ENCODE measurements at places on chromosomes 2 and 18. TPM values are rescaled to one million over a fixed set of nuclear protein-coding genes. Genes with fewer than 3 reads are reported as not detected.

GRCh38 chr2:240906911-240907590, 915 bp downstream of the CROCC2 start:
- ATAC-seq: peak; percentile 6

GRCh38 chr2:27831279-27832050, 58.7 kb downstream of the RBKS start:
- no peak for ATAC-seq

Gene GLI2
- total RNA-seq: 0.72 TPM

Gene DYNAP
- total RNA-seq: 26.2 TPM

GRCh38 chr2:5696404-5696944, 4.3 kb downstream of the SOX11 start:
- ATAC-seq: no peak

DNA sequence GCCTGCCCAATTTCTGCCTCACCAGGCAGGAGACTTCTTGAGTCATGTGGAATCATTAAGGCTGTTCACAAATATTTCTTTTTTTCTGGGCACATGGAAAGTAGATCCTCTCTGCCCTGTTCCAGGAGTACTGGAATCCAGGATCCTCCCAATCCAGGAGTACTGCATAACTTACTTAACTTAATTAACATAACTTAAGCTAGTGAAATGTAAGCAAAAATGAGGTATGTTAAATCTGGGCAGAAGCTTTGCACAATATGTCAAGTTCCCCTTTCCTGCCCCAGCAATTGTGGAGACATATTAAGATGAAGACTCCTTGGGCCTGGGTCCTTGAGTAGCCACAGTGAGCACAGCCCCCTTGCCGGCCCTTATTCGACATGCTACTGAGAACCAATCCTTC, 3.2 kb downstream of the CD207 start:
- ATAC-seq: no peak

Gene DYSF
- total RNA-seq: 3.4 TPM

Gene REG3G
- not detected for total RNA-seq

DNA sequence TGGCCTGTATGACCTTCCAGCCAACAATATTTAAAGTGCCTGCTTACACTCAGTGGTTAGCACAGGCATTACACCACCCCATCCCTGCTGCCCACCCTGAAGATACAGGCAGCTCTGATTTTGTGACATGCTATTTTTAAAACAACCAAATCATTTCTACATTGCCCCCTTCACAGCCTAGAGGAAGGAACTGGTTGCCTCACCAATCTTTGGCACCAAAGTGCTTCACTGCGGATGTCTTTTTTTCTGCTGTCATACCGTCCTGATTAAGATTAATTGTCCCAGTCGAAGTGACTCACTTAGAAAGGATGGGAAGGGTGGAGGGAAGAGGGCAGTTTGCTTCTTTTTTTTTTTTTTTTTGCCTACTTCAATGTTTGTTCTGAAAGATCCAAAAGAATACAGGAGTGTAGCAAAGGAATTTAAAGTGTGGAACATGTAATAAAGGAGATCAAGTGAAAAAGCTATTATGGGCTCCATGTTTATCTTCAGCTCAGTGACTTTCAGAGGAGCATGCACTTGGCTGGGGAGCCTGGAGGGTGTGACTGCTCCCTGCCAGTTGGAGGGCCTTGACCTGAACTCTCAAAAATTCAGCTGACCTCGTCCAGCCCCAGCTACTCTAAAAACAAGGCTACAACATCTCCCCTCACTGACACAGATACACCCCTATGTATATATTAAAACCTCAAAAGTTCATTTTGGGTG, 501.1 kb upstream of the TNP1 start:
- peak; percentile 63 for ATAC-seq

Gene LBX2
- 0.32 TPM for total RNA-seq

DNA sequence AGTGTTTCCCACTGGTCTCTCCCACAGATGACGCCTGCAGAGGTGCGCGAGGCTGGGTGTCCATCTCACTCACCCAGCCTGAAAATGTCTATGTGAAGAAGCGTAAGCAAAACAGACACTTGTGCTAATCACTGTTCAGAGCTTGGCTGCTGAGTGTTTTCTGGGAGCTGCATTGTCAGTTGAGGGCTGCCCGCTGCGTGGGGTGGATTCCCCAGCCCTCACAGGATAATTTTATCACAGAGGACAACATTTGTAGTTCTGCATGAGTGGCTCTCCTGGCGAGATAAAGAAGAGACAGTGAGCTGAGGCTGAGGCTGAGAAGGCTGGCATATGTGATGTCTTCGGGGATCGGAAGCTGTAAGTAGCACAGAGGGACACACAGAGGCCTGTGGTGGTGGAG, 16.2 kb upstream of the CAPN13 start:
- no peak for ATAC-seq

Gene GPR155
- 3.7 TPM for total RNA-seq

Gene VWA3B
- total RNA-seq: 0.40 TPM

Gene RAB6D
- not detected for total RNA-seq

Gene IL1RL1
- total RNA-seq: 2.8 TPM

Gene CRYGC
- total RNA-seq: not detected

DNA sequence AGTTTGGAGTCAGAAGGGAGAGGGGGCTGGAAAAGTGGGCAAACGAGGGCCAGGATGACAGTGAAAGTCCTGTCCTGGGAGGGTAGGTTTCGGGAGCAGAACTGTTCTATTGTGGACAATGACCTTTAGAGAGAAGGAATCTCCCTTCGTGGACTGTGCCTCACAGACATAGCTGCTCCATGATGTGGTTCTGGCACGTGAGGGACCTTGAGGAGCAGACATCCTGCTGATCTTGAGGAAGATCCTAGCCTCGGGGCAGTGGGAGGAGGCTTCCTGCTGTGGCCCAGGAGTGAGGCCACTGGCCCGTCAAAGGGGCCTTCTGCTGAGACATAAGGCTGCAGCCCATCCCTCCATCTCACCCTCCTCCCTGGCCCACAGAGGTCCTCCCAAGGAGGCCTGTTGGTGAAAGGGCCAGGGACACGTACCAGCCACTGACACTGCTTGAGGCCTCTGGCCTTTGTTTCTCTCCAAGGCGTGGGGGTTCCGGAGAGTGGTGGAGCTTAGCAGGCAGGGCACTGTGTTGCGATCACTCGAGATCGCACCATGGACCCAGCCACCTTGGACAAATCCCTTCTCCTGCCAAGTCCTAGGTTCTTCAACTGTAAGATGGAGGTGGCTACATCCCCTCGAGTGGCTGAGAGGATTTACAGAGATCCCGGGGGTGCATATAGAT, 167.2 kb downstream of the CELF4 start:
- ATAC-seq: no peak

Gene UGT1A1
- total RNA-seq: 0.56 TPM

Gene SKOR2
- total RNA-seq: not detected

Gene GALNT14
- 26.7 TPM for total RNA-seq

GRCh38 chr2:241843321-241844065, 15.2 kb downstream of the PDCD1 start:
- ATAC-seq: peak; percentile 15

GRCh38 chr18:58611395-58612131, 17.3 kb downstream of the ALPK2 start:
- ATAC-seq: peak; percentile 5

GRCh38 chr2:88254437-88255091, 84.4 kb downstream of the THNSL2 start:
- no peak for ATAC-seq

Gene C2orf78
- total RNA-seq: not detected

DNA sequence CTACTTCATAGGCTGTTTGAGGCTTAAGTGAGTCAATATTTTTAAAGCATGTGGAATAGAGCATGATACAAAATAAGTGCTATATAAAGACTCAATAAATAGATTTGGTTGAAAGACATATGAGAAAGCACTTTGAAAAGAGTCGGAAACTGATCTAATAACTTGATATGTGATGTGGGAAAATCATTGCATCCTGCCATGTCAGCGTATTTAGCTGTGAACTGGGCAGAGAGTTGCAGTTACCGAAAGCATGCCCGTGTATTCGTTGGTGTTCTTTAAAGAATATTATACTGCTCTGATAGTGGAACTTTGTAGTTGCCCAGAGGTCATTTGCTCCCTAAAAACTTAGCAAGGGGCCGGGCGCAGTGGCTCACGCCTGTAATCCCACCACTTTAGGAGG, 37.8 kb upstream of the ZNF516 start:
- ATAC-seq: no peak

Gene HOXD1
- 0.16 TPM for total RNA-seq

Gene PSMD14
- total RNA-seq: 39.1 TPM

GRCh38 chr18:67846422-67847098, 330.0 kb upstream of the DSEL start:
- ATAC-seq: no peak

Gene UGT1A6
- total RNA-seq: 11.2 TPM

Gene CYP26B1
- 1.9 TPM for total RNA-seq

Gene CIB4
- total RNA-seq: not detected

- ATAC-seq: no peak
These were observed 259.7 kb downstream of the ETAA1 start for GRCh38 chr2:67656875-67657274.

DNA sequence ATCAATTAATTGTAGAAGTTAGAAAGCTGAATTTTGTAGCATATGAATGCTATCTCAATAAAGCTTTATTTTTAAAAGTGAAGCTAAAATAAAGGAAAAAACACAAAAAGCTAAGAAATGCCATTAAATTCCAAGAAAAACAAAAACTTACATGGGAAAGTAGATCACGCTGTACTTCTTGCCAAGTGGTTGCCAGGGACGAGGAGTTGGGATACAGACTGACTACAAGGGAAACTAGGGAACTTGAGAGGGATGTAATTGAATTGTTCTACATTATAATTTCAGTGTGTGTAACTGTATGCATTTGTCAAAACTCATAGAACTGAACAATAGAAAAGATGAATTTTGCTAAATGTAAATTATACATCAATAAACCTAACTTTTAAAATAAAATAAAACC, 108.1 kb downstream of the DYM start:
- ATAC-seq: no peak

Gene GPR39
- 1.4 TPM for total RNA-seq

DNA sequence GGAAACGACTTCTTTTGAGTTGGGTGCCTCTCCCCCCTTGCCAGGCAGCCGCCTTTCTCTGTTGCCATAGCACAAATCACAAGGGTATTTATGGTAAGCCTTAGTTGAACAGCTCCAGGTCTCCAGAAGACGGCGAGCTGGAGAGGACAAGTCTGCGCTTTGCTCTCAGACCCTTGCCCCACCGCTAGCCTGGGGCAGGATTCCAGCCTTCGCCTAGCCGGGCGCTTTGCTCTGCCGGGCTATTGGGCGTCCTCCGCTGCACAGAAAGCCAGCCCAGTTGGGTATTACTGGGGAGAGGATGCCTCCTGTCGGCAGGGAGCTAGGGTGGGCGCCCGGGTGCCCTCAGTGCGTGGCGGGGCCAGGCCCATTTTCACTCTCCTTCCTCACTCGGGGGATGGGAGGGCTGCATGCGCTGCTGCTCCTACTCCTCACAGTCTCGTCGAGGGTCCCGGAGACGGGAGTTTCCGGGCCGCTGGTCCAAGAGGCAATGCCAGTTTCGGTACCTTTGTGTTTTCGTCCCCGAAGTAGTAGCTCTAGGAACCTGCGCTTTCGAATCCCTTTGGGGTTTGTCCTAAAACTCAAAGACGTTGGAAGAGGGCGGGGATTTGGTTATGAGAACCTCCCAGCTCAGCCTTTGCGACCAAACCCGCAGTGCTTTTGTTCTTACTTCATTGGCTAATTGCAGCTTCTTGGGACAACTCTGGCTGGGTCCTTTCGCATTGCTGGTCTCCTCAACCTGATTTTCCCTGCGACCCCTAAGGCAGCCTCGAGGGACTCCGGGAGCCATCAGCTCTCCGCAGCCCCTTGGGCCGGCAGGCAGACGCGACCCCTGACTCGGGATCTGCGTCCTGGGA, 3.6 kb upstream of the DLX2 start:
- peak; percentile 30 for ATAC-seq

- peak; percentile 14 for ATAC-seq
These were observed 15.9 kb upstream of the TMEM214 start for GRCh38 chr2:27016801-27017325.

Gene PXDN
- total RNA-seq: 7.1 TPM

Gene TUBA3E
- total RNA-seq: not detected

- ATAC-seq: no peak
These were observed 139.5 kb upstream of the NDUFV2 start for GRCh38 chr18:8962855-8963635.

Gene CPLX4
- total RNA-seq: not detected

GRCh38 chr18:72672364-72673184, 128.4 kb upstream of the CBLN2 start:
- ATAC-seq: no peak

DNA sequence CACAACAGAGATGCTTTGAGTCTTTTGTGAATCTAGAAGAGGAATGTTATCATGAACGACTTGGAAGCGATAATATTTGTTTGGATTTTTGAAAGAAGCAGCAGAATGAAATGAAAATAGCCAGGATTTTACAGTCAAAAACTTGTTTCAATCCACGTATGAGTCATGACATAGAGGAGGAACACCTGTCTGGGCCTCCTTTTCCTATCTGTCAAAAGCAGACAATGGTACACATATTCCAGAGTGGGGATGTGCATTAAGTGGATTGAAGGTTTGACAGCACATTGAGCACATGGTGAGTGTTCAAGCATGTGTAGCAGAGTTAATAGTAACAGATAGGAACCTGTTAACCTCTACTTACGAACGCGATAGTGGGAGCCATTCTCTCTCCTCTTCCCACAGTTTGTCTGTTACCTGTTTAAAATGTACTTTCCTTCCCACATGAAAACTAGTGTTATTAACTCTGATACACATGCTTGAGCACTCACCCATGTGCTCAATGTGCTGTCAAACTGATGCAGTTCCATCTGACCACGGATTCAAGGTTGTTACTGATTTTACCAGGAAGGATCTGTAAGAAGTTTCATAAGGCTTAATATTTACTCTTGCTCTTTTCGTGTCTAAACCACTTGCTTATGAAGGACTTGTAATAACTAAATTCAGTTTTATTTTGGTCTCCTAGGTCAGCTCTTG, 863.4 kb upstream of the SOX11 start:
- ATAC-seq: no peak

Gene DSG4
- total RNA-seq: not detected

Gene CRACDL
- total RNA-seq: 6.6 TPM

Gene D2HGDH
- 20.1 TPM for total RNA-seq

Gene ABCG8
- not detected for total RNA-seq

- peak; percentile 15 for ATAC-seq
These were observed 72.6 kb upstream of the PID1 start for GRCh38 chr2:229343661-229344060.

GRCh38 chr18:74982946-74983635, 225.8 kb downstream of the PTGR3 start:
- ATAC-seq: no peak

Gene HNMT
- total RNA-seq: 2.5 TPM

DNA sequence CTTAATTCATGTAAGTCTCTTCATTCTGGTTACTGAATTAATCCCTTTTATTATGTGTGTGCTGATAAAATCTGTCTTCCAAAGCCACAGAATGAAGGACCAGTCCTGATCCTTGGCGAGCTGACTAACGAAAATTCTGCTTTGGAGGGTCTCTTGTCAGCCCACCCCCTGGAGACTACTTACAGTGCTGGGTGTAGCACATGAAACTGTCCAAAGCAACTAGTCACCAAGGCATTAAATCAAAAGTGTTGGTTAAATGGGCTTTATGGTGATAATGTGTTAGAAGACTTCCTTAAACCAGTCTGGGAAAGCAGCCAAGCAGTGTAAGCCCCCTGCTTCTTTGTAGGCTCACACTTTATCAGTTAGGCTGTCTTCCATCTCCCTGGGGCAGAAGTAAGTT, 420.2 kb downstream of the SUCLG1 start:
- ATAC-seq: no peak

Measured in esophagus mucosa (tissue), 1 donor.